ENCODE measurements at places on chromosomes 7 and 10.
A peak's percentile ranks its signal among the peaks of the same experiment; 100 is the strongest.

- DNase-seq, result no peak
These were observed 92.4 kb downstream of the TPST1 start for GRCh38 chr7:66297579-66297978.

GRCh38 chr10:33136781-33137180 is 178.8 kb upstream of the ITGB1 start:
- DNase-seq, result no peak

- no peak for DNase-seq
These were observed 162.5 kb downstream of the DNAJB6 start for GRCh38 chr7:157499121-157499834.

GRCh38 chr10:75565286-75566251 is 134.1 kb downstream of the LRMDA start:
- no peak for DNase-seq

DNA sequence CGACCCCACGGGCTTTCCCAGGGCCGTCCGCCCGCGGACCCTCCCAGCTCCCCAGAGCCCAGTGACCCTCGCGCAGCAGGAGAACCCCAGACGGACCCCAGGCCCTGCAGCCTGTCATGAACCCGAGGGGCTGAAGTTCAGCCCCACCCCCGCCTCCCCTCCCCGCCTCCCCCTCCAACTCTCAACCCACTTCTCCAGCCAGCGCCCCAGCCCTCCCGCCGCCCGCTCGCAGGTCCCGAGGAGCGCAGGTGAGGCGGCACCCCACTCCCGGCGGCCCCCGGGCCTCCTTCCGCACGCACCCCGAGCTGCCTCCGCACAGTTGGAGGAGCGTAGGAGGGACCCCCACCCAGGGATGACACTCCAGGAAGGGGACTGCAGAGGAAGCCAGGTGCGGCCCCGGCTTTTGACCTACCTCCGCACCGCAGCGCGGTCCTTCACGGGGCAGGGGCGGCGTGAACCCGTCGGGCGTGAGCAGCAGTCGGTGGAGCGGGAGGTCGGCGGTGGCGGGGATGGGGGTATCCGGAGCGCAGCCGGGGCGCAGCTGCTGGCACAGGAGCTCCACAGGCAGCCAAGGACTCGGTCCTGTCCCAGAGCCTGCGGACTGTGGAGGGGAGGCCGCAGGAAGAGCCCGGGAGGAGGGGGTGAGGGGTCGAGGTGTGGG is at the start of gene TMEM176A:
Gene TMEM176A (plus strand): TSS at position 189 of the 661 bp plus-strand sequence. CDS start 782 bp downstream, outside the sequence.
- no peak for DNase-seq

- DNase-seq, result no peak
These were observed 31.6 kb downstream of the ST7 start for GRCh38 chr7:116984917-116985316.

DNA sequence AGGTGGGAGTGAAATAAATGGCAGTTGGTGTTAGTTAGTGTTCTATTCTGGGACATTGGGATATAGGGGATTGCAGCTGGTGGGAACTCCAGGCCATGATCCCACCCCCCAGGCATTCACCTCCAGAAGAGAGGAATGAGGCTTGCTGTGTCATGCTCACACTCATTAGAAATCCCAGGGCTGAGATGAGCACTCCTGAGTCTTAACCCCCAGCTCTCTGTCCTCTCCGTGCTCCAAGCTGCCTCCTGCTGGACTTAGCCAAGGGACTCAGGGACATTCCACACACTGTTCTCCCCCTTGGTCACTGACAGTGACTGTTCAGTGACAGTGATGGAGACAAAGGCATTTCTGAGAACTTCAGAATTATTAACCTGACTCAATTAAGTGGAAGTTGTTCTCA is 21.5 kb downstream of the CYP26A1 start:
- DNase-seq, result no peak

DNA sequence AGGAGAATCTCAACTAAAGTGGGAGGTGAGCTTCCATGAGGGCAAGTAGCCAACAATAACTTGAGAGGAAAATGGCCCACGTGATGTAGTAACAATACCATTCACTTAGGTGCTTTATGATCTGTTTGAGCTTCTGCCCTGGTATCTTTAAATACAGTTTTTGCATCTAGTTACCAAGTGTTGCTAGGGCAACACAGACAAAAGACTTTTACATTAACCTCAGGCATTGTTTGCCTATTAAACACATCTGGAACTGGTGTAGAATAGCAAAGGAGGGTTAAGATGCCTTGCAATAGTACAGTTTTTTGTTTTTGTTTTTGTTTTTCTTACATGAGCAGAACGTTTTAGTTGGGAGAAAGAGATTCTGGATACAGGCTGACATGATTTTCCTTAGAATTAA is 97.7 kb upstream of the MTPN start:
- no peak for DNase-seq

DNA sequence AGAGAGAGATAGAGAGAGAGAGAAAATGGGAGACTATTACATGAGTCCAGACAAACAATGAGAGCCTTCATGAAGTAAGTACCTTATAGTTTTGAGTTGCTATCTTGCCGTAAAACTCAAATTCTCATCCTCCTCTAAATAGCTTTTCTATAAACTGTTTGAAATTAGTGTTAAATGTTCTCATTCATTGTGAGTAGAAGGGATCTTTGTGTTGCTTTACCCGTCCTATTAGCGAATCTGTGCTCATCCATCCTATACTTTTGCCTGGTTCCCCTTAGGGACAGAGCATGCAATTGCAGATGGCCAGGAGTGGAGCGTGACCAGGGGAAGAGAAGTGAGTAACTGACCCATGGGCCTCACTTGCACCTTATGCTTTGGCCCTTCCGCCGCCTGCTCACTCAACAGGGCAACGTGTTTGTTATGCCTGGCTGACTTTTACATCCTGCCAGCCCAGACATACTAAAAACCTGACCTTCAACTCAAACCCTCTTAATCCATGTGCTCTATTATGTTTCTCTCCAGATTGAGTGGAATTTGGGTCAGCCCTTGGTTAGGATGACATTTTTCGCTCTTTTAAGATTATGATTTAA is 244.2 kb upstream of the YAE1 start:
- no peak for DNase-seq

DNA sequence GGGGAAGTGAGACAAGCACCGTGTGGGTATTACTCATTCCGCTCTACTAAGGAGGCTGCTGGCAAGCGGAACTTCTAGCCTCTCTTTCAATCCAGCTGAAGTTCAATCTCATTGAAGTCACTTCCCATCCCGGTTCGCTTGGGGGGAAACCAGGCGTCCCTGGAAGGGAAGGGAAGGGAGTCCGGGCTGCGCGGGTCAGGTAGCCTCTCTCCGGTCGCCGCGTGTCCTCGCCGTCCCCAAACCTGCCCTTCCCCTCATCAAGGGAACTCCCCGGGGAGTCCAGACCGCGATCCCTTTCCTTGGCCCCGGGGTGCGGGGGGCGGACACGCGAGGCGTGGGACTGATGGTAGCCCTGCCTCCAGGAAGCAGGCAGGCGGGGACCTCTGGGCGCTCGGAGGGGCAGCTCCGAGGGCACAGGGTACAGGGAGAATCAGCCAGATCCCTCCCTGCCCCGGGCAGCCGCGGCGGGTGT is 598 bp upstream of the ZEB1 start:
- peak; percentile 40 for DNase-seq

GRCh38 chr7:42698600-42699374 is 213.1 kb downstream of the C7orf25 start:
- DNase-seq, result no peak

DNA sequence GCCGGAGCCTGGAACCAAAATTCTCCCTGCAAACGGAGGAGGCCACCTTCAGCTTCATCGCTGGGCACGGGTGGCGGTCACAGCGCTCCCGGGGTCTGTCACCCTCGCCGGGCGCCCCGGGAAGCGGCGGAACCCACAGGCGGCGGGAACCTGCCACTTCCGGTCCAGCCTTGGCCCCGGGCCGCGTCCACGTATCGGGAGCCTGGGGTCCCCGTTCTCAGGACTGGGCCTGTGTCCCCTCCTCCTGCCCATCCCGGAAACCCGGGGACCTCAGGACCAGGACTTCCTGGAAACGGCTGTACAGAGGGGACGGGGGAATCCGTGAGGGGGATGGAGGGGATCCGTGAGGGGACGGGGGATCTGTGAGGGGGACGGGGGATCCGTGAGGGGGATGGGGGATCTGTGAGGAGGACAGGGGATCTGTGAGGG is 25.4 kb downstream of the PDGFA start:
- no peak for DNase-seq

GRCh38 chr10:8084799-8085198 is 30.3 kb downstream of the GATA3 start:
- no peak for DNase-seq

DNA sequence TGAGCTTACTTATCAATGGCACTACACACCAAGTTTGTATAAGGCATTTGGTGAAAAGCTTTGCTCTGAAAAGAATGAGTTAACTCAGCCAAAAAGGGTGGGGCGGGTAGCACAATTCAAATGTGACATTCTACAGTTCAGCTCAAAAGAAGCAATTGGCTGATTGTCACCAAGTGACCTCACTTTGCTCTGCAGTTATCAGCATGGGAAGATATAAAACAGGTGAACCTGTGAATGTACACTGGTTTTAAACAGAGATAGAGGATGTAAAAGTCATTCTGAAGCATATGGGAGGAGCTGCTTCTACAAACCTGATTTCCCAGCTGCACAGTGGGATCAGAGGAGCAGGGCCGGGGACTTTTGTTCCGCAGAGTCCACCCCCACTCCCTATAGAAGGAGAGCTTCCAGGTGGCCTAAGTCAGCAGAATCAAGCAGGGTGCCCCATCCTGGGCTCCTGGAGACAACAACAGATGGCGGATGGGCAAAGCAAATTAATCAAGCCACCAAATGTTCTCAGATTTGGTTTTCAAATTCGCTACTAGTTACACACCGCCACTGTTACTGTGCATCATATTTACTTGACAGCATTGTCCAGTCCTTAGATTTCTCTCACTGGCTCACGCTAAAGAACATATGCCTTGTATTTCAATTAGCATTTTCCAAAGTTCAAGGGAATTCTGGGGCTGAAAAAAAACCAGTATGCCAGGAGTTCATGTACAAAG is 27.5 kb upstream of the NPVF start:
- DNase-seq, result no peak

DNA sequence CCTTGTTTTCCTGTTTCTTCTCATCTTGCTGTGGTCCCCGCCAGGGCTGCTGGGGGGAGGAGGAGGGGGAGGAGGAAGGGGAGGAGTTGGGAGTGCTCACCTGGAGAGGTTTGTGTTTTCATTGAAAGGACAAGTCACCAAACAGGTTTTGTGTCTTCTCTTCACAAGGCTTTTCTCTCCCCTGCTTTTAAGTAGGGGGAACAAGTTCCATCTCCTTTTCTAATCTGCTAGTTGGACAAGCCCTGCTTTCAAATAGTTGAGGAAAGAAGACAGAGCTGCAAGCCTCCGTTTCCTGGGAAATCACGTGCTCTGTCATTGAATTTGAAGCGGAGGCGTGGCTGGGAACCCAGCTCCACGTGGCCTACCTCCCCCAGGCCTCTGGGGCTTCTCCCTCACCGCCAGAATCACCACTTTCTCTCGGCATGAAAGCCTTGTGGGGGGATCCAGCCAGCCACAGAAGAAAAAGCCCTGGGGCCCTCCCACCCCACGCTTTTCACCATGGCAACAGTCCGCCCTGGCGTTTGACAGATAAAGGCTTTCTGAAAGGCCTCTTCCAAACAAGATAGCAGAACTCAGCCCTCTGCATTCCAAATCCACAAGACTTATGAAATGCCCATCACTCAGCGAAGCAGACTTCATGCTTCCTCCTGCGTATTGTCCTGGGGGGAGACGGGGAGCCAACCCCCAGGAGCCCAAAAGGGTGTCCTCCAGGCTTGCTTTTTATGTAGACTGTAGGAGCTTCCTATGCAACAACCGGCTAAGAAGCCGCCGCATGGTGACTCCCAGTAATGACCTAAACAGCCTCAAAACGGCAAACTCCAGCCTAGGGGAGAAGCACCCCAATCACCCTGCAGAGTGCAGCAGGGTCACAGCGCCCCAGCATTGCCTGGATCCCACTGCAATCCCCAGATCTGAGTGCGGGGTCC is 51.7 kb downstream of the PROSER2 start:
- DNase-seq, result peak; percentile 29

GRCh38 chr7:132471515-132471914 is 104.8 kb downstream of the PLXNA4 start:
- no peak for DNase-seq

DNA sequence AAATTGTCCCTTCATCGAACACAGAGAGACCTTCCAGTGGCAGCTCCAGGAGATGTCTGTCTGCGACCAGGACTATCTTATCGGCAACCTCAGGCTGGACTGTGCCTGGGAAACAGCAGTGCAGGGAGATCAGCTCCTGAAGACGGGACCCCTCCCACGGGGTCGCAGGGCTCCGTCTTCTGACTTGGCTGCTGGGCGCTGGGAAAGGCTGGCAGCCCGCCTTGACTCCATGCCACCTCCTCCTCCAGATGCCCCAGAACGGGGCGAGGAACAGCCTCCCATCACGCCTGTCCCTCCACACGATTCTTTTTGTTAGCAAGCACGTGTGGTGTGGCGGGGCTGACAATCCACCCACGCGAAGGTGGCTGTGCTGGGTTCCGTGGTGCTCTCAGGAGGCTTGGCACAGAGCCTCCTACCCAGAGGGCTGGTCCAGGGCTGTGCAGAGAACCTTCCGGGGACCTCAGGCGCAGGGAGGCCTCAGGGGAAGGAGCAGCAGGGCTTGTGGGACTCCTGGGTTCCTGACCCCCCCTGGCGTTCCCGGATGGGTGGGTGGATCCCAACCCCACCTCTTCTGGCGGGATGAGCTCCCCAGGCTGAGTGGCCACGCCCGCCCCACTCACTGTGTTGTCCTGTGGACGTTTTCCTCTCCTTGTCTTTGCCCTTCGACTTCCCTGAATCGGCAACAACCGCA is 47.6 kb upstream of the NKX6-2 start:
- no peak for DNase-seq

DNA sequence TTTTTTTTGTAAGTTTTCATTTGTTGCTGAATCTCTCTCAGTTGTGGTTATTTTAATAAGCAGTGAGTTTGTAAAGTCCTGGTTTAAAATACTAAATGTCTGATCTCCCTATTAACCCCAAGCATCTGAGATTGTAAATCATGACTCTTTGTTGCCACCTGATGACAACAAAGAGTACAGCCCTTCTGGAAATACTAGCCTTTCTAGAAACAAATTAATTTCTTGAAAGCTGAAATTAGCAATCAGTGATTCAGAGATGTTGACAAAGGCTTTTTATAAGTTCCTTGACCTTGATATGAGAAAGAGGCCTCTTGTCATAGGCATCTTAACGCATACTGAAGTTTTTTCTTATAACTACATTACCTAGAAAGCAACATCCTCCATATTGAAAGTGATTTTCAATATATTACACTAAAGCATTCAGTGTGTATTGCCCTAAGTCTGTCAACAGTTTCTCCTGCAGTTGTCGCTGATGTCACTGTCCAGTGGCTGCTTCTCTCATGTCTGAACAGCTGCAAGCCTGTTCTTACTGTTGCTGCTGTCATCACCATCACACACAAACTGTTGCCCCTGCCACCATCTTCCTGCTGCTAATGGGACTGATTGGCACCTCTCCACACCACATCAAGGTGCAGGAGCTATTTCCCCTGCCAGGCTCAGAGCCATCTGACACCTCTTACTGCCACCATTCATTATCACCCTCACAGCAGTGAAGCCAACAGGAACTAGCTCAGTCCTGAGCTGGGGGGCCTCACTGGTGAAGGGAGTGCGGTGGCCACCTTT is 95.1 kb upstream of the LRGUK start:
- no peak for DNase-seq

- DNase-seq, result no peak
These were observed 326.9 kb downstream of the PLXNA4 start for GRCh38 chr7:132249256-132249971.
